ENCODE measurements at places on chromosomes 7 and 10.

GRCh38 chr7:1004018-1004852 lies 21.3 kb downstream of the CYP2W1 start:
- DNase-seq = no peak

GRCh38 chr7:15747301-15747700 lies 60.8 kb upstream of the MEOX2 start:
- DNase-seq = no peak

DNA sequence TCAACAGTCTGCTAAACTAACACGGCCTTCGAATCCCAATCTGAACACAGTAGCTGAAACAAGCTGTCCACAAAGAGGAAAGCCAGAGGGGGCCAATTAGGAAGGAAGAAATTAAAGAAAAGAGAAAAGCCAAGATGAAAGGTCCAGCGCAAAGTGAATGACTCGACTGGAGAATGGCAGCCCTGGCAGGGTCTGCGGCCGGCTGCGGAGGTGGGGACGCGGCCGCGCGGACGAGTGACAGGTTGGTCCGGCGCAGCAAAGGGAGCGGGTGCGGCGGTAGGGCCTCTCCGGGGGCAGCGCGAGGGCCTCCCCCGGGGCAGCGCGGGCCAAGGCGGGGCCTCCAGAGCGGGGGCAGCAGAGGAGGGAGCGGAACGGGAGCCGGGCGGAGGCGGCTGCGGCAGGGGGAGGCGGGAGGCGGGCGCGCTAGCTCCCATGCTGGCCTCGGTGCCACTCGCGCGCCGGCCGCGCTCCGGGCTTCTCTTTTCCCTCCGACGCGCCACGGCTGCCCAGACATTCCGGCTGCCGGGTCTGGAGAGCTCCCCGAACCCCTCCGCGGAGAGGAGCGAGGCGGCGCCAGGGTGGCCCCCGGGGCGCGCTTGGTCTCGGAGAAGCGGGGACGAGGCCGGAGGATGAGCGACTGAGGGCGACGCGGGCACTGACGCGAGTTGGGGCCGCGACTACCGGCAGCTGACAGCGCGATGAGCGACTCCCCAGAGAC lies at the start of gene VWC2:
VWC2 (plus strand) TSS at position 421 of the 718 bp plus-strand sequence. CDS start 1,798 bp downstream, outside the sequence.
- DNase-seq = no peak

GRCh38 chr7:44311561-44312495 lies 13.6 kb downstream of the CAMK2B start:
- no peak for DNase-seq

DNA sequence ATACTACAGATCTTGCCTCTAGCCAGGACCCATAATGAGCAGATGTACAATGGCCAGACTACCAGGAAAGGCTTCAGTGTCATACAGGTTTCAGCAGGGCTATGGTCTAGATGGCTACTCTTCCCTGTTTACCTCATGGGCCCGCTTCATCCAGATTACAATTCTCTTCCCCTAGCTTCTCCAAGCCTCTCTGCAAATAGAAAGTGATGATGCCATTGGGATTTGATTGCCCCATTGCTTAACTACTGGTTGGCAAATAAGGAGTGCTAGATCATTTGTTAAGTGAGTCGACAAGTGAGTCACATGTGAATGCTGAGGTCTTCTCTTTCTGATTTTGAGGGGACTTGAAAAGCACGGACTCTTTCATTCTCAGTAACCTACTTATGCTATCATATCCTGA lies 361.5 kb upstream of the LRRTM3 start:
- no peak for DNase-seq

- DNase-seq = no peak
Observed at GRCh38 chr10:126910798-126911197, 5.6 kb downstream of the DOCK1 start.

- no peak for DNase-seq
Observed at GRCh38 chr10:85967594-85967993, 399.0 kb downstream of the GRID1 start.

DNA sequence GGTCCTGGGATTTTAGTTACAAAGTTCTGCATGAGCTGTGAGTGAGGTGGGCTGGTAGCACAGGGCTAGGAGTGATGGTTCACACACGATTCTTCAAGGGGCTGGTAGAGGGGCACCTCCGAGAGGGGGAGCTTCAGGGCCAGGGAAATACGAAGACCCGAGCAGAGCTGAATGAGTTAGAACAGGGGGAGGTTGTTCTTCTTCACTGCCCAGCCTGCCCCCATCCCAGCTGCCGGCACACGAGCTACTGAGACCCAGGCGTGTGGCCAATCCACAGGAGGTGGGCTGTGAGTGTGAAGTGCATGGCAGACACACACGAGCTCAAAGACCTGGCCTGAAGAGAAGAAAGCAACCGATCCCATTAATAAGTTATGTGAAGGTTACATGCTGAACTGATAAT lies 256.2 kb upstream of the ZNF32 start:
- DNase-seq = no peak

DNA sequence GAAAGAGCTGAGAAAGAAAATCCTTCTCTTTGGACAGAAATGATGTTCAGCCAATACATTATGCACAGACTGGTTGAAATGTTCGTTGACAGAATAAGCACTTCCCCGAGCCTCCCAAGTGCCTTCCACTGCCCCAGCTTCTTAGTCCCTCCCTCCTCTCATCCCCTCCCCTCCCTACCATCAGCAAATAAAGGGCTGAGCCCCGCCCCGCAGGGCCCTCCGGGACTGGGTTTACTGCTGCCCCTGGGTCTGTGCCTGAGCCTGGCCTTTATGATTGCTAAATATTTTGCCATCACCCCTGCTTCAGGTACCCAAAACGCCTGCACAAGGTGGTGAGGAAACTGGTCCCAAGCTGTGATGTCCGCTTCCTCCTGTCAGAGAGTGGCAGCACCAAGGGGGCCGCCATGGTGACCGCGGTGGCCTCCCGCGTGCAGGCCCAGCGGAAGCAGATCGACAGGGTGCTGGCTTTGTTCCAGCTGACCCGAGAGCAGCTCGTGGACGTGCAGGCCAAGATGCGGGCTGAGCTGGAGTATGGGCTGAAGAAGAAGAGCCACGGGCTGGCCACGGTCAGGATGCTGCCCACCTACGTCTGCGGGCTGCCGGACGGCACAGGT lies 28.1 kb downstream of the HKDC1 start:
- no peak for DNase-seq

GRCh38 chr10:78296785-78297184 lies 263.1 kb downstream of the RPS24 start:
- DNase-seq = no peak

GRCh38 chr7:126398851-126399529 lies 853.8 kb downstream of the GRM8 start:
- no peak for DNase-seq

GRCh38 chr10:22609251-22609650 lies 105.1 kb downstream of the PIP4K2A start:
- DNase-seq = peak; percentile 60

DNA sequence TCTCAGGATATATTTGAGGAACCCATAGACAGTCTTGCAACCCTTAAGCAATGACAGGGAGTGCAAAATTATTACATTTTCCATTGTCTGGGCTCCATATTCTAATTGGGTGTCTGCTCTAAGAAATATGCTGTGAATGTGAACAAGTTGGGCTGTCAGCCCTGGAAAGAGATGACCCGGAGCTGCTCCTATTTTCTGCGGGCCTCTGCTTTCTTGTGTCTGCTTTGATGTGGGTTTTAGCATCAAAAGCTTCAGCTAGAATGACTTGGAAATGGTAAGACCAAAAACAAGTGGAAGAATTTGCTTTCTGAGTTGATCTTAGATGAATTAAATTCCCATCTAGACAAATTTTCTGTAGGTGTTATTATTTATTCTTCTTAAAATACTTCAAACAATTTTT lies 343.6 kb upstream of the IGFBP3 start:
- DNase-seq = no peak

DNA sequence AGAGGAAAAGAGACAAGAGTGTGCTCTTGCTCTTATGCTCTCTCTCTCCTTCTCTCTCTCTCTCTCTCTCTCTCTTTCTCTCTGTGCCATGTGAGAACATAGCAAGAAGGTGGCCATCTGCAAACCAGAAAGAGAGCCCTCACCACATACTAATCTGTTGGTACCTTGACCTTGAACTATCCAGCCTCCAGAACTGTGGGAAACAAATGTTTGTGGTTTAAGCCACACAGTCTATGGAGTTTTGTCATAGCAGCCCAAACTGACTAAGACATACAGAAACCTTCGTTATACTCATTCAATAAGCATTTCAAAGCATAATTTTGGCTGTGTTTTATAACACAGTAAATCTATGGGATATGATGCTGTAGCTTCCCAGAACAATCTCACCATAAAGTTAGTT lies 56.4 kb upstream of the PLPP4 start:
- DNase-seq = no peak

- DNase-seq = no peak
Observed at GRCh38 chr7:79529881-79530235, 76.4 kb upstream of the MAGI2 start.

DNA sequence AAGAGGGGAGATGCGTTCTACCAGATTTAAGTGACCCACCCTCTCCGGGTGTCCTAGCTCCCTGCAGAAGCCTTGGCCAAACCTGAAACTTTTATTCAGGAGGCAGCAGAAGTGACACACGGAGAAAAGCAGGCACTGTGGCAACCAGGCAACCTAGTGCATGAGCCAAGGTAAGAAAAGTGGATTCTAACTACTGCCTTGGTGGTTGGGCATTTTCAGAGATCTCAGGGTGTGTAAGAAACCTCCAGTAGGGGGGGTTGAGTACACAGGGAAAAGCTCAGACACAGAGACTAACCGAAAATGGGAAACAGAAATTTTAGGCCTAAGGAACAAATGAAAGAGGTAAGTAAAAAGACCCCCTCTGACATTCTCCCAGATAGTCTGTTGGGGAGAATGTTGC lies 645.7 kb downstream of the ANKRD7 start:
- no peak for DNase-seq

GRCh38 chr10:103188853-103189252 lies 4.2 kb downstream of the NT5C2 start:
- no peak for DNase-seq

GRCh38 chr10:43692051-43692825 lies 43.6 kb upstream of the ZNF32 start:
- DNase-seq = no peak
